HuH-7.5 (cell line): ENCODE measurements at places on chromosomes 5 and 9.

DNA sequence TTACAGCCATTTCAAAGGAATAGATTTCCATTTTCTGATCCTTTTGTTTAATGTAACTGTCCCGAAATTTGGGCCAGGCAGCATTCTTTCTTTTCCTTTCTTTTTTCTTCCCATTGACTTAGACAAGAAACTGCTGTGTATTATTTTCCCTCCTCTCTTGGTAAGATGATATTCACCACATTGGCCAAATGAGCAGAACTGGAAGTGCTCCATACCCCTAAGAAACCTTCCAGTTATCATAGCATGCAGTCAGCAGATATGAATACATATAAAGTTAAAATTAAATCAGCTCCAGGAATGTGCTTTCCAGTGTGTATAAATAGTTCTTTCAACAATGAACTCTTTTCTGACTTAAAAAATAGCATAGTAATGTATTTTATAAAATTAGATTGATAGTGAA, 168.5 kb upstream of the GAS1 start:
- no peak for DNase-seq

DNA sequence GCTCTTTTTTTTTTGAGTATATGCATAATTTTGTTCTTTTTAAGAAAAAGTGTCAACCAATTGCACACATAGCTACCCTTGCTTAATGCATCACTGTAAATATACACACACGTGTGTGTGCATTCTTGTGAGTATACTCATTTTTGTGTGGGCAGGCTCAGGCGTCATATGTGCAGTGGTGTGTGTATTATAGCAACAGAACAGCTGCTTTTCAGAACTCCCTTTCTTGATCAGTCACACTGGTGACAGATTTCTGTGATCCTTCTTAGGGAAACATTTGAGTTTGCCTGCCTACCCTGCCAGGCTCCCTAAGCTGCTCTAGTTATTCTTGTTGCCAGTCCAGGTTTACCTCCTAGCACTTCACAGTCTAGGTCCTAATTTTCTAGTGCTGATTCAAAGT, 287.0 kb upstream of the SEMA6A start:
- DNase-seq: no peak

DNA sequence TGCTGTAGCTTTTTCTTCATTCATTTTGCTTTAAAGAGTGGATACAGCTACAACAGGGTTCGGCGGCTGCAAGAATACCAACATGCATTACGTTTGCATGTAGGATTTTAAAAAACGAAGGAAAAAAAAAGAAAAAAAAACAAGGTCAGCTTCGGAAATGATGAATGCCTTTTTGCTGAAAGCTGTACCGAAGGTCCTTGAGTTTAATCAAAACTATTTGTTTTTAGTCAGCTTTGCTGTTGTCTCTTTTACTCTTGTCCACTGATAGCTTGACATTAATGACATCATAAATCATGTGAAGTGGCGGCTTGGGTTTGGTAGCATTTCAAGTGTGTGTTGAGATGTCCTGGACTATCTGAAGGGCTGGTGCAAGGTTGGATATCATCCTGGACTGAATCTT, 779.1 kb downstream of the NR2F1-AS1 start:
- no peak for DNase-seq

GRCh38 chr5:154626876-154627557, 128.2 kb upstream of the LARP1 start:
- no peak for DNase-seq

DNA sequence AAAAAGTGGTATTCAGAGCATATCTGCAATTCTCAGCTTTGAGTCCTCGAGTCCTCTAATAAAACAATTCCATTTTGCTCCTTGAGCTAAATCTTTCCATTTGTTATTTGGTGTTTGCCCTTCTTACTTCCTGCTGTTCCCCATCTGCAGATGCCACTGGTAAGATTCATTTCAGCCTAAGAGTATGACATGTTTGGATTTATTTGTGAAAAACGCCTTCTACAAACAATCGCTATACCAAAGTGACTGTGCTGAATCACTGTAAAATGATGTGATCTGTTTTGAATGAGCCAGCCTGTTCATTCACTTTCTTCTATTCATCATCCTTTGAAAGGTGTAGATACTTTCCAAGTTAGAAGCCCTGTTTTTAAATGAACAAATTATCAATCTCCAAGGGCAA, 27.7 kb downstream of the KCTD16 start:
- no peak for DNase-seq

- no peak for DNase-seq
These were observed 9.1 kb upstream of the HSPB3 start for GRCh38 chr5:54446379-54446732.

- peak; percentile 85 for DNase-seq
These were observed 995 bp downstream of the IPPK start for GRCh38 chr9:92668746-92669526.

DNA sequence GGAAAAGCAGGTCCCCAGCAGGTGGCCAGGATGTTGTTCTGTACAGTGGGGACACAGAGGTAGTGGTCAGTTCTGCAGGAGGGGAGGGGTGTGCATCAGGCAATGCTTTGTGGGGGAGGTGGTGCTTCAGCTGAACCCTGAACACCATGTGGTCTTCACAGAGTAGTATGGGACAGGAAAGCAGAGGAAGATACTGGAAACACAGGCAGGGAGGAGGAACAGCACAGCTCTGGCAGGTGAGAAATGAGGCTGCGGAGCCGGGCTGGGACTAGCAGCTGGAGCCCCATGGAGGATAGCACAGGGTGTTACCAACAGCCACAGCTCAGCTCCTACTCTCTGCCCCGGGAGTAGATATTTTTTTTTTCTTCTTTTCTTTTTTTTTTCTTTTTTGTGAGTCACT, 161.5 kb downstream of the ENTREP1 start:
- no peak for DNase-seq

DNA sequence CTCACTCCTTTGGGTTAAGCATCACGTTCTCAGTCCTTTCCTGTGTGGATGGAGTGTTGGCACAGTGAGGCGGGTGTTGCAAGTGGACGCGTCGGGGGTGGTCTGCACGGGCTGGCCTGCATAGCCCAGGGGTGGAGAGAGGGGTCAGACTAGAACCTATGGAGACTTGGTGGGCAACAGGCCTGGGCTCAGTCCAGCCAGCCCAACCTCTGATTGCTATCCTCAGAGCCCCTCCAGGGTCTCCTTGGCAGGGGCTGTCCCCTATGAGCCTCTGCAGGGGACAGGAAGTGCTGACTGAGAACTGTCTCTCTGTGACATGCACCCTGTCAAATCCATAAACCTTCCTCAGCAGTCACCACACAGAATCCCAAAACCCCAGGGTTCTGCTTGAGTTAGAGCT, 2.3 kb downstream of the DCANP1 start:
- no peak for DNase-seq

DNA sequence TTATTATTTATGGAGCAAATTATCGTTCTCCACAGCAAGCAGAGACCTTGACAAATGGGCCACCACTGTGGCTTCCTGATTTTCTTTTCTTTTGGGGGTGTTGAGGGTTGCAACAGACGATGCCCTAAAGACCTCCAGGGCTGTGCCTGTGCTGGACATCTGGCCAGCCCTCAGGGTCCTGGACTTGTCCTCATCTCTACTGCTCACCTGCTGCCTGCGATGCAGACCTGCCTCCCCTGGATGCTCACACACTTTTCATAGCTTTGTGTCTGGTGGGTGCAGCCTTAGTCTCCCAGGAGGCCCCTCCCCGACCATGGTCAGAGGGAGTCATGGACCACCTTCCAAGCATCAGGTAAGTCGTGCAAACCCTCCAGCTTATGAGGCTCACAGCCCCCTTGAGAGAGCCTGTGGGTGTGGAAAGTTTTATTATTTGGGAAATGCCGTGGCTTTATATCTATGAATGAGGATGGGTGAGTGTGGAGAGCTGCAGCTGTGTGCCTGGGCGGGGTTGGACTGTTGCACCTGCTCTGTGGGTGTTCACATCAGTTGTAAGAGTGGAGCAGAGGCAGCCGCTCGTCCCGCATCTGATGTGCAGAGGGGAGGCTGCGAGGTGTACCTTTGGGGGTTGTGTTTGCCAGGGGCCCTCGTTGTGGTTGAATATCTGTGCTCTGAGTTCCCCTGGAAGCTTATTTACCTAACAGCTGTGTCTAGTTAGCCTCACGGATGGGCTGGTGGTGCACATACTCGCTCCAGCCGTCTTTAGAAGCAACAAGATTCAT, 126.3 kb upstream of the IRX4 start:
- DNase-seq: no peak

- DNase-seq: no peak
These were observed 301.3 kb upstream of the ADCY2 start for GRCh38 chr5:7094626-7095025.
